ENCODE measurements at places on chromosomes 1 and 21.

DNA sequence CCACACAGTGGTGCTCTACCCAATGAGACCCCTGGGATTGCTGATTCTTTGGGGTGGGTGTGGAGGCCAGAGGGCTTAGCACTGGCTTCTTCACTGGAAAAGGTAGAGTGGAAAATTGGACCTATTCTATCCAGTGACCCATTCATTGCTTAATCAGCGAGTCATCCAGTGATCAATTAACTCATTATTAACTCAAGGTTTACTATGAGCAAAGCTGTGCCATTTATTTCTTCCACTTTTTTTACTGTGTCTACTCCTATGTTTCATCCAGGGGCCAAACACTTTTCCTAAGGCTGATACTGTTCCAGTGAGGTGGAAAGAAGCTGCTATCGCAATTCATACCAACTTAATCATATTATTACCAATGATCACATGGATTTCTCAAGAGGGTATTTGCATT lies 363.9 kb downstream of the RPS6KC1 start:
- DNase-seq = no peak

- no peak for DNase-seq
These were observed 12.0 kb upstream of the A3GALT2 start for GRCh38 chr1:33332881-33333280.

GRCh38 chr1:43149889-43150288 lies 22.2 kb downstream of the EBNA1BP2 start:
- no peak for DNase-seq

GRCh38 chr1:106554294-106554693 lies 502.2 kb upstream of the PRMT6 start:
- DNase-seq = no peak

GRCh38 chr1:47703981-47704596 lies 266.2 kb downstream of the FOXD2 start:
- no peak for DNase-seq

GRCh38 chr1:236685917-236686814 lies at the start of gene ACTN2:
TSS of gene ACTN2 (plus strand) at chr1:236686499. CDS start at chr1:236686674, 175 bp downstream.
- DNase-seq = peak; percentile 79

- no peak for DNase-seq
These were observed 71.3 kb downstream of the TOR3A start for GRCh38 chr1:179153217-179153616.

DNA sequence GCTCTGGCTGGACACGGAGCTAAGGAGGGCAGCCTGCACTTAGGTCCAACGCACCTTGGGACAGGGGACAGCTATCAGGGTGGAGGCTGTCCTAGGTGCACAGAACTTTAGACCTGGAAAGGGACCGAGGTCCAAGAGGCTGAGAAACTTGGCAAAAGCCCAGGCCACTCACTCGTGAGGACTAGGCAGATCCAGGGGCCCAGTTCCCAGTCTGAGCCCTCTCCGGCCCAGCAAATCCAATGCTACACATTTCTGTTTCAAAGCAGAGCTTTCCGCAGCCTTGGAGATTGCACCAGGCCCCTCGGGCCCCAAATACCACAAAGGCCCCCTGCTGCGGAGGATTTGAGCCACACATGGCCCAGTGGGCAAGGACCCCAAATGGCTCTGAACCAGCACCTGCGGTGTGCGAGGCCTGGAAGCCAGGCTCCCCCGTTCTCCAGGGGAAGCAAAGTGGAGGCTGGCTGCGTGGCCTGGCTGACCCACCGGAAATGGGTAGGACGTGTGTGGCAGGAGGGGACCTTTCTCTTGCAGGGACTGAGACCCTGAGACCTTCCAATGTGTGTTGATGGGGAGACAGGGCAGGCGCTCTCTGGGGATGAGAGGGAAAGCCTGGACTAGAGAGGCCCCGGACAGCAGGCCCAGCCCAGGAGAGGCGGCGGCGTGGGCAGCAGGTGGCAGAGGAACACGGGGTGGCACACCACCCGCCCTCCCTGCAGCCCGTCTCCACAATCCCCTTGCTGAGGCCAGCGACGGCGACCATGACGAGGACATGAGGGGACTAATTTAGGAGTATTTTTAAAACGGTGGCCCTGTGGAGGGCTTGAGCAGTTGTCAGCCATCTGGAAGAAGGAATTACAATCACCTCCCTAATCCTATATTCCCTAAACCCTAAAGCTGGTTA lies 118.7 kb downstream of the CASZ1 start:
- no peak for DNase-seq

- DNase-seq = no peak
These were observed 53.3 kb upstream of the TSPAN2 start for GRCh38 chr1:115142616-115143015.

- DNase-seq = no peak
These were observed 21.4 kb upstream of the LMO4 start for GRCh38 chr1:87307306-87307705.

- no peak for DNase-seq
These were observed 56.3 kb upstream of the HTR1D start for GRCh38 chr1:23273450-23274133.

DNA sequence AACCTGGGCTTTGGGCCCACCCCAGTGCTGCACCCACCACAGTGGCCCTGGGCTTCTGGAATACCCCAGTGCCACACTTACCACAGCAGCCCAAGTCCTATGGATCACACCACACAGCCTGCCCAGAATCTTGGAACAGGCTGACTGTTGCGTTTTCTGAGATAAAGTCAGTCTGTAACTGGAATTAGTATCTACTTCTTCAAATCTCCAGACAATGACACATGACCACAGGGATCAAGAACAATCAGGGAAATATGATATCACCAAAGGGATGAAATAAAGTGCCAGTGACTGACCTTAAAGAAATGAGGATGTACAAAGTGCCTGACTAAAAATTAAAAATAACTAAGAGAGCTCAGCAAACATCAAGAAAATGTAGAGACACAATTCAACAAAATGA lies 239.7 kb upstream of the PLD5 start:
- DNase-seq = no peak

DNA sequence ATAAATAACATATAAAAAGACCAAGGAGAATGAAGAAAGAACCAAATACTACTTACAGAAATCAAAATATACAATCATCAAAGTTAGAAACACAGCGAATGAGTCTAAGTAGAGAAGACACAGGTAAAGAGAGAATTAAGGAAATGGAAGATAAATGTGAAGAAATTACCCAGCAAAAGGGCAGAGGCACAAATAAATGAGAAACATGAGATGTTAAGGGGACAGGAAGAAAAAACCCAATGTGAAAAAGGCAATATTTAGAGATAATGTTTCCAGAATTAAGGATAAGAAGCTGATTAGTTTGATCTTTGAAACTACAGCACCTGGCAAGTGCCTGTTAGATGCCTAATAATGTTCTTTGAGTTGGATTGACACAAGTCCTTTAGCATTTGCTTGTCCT lies 40.9 kb downstream of the CCN1 start:
- no peak for DNase-seq

DNA sequence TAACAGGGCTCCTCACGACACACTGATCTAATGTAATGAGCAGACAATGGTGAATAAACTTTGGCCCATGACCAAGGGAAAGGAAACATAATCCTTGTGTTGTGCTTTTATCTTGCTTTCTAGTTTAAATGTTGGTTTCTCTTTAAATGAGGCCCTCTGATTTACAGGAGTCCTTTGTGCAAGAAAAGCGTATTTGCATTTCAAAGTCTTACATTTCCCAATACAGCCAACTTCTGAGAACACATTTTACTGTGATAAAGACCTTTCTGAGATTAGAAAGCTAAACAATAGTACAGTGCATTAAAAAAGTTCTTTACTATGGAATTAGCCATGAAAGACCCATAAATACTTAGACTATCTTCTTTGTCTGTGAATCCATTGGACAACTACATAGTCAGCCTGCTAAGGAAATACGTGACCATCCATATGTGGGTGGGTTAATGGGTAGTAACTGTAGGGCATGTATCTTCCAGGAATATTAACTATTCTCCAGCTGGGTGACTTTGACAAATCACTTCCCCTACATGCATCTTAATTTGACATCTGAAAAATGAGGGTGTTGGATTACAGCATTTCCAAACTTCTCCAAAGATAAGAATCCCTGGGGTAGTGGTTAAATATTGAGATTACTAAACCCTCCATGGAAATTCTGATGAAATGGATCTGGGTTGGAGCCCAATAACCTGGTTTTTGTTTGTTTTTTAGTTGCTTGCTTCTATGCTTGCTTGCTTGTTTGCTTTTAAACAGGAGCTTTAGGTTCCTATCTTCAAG lies 50.3 kb upstream of the USP1 start:
- DNase-seq = no peak

GRCh38 chr1:183262628-183263200 lies 76.7 kb downstream of the LAMC2 start:
- no peak for DNase-seq

DNA sequence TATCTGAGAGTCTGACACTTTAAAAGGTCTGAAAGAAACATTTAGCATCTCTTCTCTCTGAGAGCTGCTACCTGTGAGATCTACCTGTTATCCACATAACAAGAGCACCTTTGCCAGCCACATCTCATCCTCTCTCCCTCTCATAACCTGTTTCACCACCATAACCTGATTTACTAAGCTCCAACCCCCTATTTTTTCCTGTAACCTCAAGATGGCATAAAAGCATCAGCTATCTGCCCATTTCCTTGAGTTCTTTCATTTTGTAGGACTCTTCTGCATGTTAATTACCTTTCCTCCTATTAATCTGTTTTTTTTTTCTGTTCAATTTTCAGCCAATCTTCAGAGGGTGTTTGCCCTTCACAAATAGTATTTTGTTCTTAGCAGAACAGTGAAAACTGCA lies 136.5 kb upstream of the KCNK1 start:
- DNase-seq = no peak

GRCh38 chr1:206507284-206508129 lies at the start of gene RASSF5:
TSS of gene RASSF5 (plus strand) at chr1:206507531. CDS start at chr1:206507603, 72 bp downstream.
- peak; percentile 85 for DNase-seq

DNA sequence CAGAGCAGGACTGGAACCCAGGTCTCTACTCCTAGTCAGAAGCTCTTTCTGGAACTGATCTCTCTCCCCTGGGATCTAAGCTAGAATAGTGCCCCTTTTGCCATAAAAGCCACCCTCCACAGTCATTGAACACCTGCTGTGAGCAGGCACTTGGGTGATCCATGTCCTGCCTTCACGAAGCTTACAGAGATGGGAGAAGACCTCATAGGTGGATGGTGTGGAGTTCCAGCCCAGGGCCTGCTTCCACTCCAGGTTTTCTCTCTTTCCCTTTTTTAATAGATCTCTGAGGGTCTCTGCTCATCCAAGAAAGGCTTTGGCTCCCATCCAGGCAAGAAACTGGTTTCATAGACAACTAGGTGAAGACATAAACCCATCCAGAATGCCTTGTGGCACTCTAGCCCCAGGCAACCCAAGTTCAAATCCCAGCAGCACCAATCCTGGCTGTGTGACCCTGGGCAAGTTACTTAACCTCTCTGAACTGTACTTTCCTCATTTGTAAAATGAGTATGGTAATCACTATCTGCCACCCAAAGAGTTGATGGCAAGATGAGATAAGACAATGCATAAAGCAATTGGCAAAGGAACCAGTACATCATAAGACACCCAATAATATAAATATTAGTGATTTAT lies 46.4 kb upstream of the TMEM51 start:
- DNase-seq = no peak

Data from left forelimb (tissue), 1 donor.